GM12878 (cell line): ENCODE measurements at places on chromosomes 4 and X. TPM values are rescaled to one million over a fixed set of nuclear protein-coding genes. Genes with fewer than 3 reads are reported as not detected.

Gene SLITRK2
- not detected in 2 replicates for total RNA-seq

Gene H2BW2
- total RNA-seq, result not detected in 2 replicates

GRCh38 chr4:54930226-54930625 is 195.2 kb downstream of the KDR start:
- DNase-seq, result no peak

- DNase-seq, result no peak
Observed at GRCh38 chr4:6548201-6548881, 26.6 kb upstream of the MAN2B2 start.

- no peak for DNase-seq
Observed at GRCh38 chr4:100113732-100114131, 76.5 kb downstream of the DDIT4L start.

Gene TMPRSS11B
- total RNA-seq, result not detected in 2 replicates

Gene MAGEA2B
- not detected in 2 replicates for total RNA-seq

Gene NXF3
- total RNA-seq, result not detected in 2 replicates

GRCh38 chrX:133892337-133892736 is 93.1 kb downstream of the GPC3 start:
- DNase-seq, result no peak

GRCh38 chrX:24594501-24594900 is 52.6 kb downstream of the PCYT1B start:
- no peak for DNase-seq

Gene PAGE5
- total RNA-seq, result not detected in 2 replicates

Gene PLP1
- not detected in 2 replicates for total RNA-seq

DNA sequence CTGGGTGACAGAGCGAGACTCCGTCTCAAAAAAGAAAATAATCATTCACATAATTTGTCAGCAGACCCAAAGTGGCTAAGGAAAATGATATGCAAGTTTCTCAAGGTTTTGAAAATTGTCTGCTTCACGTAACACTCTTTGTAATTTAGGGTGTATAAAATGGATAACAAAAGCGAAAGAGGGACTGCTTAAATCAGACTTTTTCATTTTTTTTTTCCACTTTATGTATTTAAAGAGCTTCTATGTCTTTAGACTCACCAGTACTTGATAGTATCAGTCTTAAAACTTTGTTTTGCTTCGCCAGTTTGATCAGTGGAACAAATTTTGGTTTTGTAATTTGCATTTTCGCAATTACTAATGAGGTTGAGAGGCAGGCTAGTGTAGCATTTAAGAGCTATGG is 34.6 kb downstream of the USP9X start:
- DNase-seq, result no peak
